Astrocyte of the cerebellum (primary cell): ENCODE measurements at places on chromosomes 4 and X.

- no peak for DNase-seq
These were observed 2.5 kb downstream of the BDH2 start for GRCh38 chr4:103097112-103097511.

DNA sequence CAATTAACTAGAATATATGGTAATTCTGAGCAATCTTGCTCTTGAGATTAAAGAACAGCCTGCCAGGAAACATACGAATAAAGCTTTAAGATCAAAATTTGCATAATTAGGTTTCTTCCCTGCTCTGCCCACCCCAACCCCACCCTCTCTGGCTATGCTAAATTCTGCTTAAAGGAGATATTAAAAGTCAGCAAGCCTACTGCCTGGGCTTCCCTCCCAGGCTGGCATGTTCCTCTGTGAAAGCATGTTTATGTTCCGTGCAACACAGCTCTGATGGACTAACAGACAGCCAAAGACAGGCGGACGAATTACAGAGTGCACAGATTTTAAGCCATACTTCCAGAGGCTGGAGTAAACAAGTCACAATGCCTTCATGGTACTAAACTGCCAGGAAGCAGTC is 28.4 kb downstream of the CD99L2 start:
- no peak for DNase-seq

DNA sequence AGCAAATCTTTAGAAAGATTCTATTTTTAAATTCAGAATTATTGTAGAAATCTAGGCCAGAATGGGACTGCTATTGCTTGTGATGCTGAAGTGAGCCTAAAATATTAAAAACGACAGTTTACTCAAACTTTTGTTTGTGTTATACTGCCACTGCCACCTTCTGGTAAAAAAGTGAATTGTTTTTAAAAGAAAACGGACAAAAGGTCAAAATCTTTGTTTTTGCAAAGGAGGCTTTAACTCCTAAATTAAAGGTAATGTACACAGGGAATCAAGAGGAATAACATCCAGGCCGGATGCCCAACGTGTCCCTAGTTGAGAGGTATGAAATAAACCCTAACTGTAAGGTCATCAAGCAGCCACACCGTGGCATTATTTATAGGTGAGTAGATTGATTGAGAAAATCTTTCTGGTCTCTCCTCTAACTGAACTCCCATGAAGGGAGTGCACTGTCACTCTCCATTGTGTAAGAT is 338.3 kb upstream of the GALNT7 start:
- DNase-seq: no peak

- no peak for DNase-seq
These were observed 22.6 kb downstream of the HAUS3 start for GRCh38 chr4:2219233-2219760.

- DNase-seq: no peak
These were observed 349.6 kb downstream of the KCTD8 start for GRCh38 chr4:44098973-44099372.

DNA sequence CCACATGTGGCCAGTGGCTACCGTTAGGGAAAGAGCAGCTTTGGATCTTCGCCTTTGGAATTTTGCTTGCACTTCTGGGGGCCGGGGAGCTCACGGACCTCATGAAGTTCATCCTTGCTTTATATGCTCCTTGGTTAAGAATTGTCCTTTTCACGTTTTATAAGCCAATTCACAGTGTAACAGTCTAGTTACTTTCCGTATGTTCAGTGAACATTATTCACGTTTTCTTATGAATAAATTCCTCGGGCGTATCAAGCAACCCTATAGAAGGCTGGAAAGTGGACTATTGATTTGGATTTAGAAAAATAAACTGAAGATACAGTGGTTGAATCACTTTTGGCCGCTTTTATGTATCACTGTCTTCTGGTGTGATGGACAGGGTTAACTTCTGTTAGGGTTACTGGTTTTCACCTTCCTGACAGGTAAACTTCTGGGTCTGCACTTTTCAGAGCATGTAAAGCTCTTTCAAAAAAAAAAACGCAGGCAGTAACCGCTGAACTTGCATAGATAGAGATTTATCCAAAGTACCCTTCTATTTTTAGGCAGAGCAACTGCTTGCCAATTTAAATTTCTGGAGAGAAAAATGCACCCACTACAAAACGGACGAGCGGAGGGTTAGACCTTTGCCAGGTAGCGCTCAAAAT is 569 bp upstream of the PDLIM5 start:
- no peak for DNase-seq

GRCh38 chr4:146062340-146062739 is 113.2 kb upstream of the LSM6 start:
- no peak for DNase-seq

DNA sequence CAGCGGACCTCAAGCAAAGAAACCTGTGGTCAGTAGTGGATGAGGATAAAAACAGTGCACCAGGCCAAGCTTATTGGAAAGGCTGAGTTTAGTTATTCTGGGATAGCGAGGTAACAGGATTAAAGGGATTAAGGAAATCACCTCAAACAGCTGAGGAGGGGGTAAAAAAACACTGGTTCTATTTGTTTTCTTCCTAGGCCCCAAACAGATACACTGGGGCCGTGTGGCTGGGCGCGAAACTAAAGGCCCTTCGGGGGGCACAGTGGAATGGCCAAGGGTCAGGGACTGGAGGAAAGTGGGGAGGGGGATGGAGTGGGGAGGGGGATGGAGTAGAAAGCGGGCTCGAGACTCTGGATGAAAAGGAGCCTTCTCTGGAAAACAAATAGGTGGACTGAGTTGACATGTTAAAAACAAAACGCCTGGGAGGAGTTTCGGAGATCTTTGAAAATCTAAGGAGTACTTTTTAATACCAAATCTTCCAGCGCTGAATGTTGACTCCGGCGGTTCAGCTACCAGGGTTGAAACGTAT is 2.9 kb downstream of the SOX3 start:
- no peak for DNase-seq

DNA sequence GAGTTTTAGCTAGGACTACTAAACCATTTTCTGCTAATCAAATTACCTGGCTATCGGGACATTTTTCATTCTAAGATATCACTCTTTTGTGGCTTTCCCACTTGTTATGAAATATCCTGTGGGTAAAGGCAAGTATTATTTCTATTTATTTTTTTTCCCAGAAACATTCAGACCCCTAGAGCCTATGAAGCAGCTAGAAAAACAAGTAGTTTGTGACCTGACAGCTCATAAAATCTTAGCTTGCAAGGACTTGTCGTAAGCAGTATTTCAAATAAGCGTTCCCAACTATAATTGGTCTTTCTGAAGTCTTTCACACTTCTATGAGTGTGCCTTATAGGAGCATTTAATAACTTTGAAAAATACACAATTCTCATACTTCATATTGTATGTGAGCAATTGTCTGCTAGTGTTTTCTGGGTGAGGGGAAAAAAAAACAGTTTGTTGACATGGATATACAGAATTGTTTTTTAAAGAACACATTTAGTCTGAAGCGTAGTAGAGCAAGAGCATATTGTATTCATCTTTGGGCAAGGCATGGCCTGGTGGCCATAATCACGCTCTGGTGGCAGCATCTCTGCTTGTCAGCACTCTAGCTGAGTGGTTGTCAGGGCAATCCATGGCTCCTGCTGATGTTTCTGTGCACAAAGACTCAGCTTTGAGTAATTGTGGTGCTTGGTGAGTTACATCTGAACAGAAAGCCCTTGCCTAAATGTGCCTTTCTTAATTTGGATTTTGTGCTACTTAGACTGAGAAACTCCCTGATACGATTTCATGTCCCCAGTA is 2.6 kb downstream of the MCUB start:
- no peak for DNase-seq

DNA sequence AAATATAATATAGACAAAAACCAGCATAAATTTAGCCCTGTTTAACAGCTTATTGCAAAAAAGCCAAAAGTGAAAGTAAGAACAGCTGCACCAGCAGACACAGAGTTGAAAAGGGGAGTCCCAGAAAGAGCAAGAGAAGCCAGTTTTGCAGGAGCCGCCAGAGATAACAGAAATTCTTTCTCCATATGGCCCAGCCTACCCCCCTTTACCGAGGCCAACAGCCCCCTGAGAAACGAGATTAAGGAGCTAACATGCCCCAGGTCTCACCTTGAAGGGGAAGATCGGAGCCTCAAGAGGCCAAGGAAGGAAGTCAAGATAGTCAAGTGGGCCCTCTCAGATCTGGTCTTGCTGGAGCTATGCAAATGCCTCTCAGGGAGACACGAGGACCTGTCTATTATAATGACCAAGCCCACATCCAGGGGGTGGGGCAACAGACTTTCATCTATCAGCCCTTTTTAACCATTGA is 4.8 kb downstream of the ACOX3 start:
- no peak for DNase-seq

GRCh38 chr4:80192937-80193336 is 4.4 kb upstream of the PRDM8 start:
- DNase-seq: no peak

DNA sequence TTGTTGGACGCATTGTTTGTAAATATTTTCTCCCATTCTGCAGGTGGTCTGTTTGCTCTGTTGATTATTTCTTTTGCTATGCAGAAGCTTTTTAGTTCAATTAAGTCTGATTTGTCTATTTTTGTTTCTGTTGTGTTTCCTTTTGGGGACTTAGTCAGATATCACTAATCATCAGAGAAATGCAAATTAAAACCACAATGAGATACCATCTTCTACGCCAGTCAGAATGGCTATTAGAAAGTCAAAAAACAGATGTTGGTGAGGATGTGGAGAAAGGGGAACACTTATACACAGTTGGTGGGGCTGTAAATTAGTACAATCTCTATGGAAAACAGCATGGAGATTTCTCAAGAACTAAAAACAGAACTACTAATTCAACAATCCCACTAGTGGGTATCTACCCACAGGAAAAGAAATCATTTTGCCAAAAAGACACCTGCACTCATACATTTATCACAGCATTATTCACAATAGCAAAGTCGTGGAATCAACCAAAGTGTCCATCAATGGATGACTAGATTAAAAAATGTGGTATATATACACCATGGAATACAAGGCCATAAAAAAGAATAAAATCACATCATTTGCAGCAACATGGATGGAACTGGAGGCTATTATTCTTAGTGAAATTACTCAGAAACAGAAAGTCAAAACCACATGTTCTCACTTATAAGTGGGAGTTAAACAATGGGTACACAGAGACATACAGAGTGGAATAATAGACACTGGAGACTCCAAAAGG is 8.1 kb downstream of the COQ2 start:
- DNase-seq: no peak

- DNase-seq: no peak
These were observed 277.6 kb downstream of the GASK1B start for GRCh38 chr4:157895205-157895604.

- DNase-seq: no peak
These were observed 82.9 kb upstream of the TMEM150C start for GRCh38 chr4:82644734-82645126.

DNA sequence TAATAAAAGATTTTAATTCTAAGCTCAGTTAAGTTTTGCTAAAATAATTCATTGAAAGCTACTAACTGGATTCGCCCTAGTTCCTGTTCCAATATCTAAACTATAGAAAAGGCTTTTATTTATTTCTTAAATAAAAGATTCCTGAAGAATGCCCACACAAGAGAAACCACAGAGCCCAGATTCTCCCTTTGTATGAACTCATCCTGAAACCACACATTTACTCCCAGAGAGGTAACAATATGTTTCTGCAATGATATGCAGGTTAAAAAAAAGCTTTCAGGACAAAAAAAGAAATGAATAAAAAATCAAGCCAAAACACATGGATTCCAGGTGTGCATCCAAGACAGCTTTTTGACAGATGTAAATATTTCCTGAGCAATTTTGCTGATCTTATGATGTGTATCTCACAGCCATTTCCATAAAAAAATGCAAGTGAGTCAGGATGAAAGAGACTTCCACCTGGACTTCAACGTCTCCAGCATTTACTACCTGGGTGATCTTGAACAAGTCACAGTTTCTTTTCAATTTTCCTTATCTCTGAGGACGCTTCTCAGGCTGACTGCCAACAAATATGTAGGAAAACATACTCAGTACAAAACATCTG is 234.4 kb upstream of the FAT1 start:
- peak; percentile 47 for DNase-seq

- no peak for DNase-seq
These were observed 14.9 kb upstream of the PORCN start for GRCh38 chrX:48493890-48494364.

GRCh38 chr4:40856840-40857362 is 107.1 kb downstream of the NSUN7 start:
- DNase-seq: no peak

DNA sequence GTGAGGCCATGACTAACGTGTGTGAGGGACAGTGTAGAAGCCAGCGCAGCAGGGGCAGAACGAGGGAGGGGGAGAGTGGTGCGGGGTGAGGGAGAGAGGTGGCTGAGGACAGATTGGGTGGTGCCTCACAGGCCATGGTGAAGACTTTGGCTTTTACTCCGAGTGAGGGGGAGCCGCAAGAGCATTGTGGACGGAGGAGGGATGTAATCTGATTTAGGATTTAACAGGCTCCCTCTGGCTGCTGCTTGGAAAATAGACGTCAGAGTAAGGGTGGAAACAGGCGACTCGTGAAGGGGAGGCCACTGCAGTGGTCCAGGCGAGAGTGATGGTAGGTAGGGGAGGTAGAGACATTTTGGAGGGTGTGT is 13.0 kb downstream of the PPP1R3F start:
- no peak for DNase-seq

DNA sequence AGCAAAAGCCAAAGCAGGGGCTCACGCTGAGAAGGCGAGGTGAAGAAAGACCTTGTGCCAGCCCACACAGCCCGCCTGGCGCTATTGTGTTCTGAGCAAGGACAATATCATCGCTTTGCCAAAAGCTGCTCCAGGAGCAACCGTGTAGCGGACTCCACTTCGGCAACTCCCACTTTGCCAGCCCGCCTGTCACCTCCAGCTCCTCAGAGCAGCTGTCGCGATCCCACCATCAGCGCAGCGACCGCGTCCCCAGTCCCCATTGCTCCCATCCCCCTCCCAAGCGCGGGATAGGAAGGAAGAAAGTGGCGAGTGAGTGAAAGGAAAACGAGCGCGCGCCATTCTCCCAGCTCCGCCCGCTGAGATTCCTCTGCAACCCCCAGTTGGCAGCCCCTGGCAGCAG is 759 bp downstream of the ZC4H2 start:
- DNase-seq: no peak

DNA sequence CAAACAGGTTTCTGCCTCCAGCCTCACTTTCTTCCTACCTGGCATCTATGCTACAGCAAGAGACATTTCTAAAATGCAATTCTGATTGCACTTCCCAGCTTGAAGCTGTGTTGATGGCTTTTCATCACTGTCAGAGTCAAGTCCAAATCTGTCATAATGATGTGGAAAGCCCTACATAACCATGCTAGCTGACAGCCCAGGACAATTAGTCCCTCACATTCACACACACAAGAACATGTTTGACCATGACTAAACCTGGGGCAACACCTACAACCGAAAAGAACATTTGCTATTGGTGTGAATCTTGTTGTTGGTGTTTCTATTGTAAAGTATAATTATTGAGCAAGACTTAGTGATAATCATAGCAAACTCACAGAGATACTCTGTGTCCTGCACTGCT is 58.2 kb downstream of the PPM1K start:
- no peak for DNase-seq
